Dermis microvascular lymphatic vessel endothelial cell (primary cell): ENCODE measurements at places on chromosomes 1 and 21.

DNA sequence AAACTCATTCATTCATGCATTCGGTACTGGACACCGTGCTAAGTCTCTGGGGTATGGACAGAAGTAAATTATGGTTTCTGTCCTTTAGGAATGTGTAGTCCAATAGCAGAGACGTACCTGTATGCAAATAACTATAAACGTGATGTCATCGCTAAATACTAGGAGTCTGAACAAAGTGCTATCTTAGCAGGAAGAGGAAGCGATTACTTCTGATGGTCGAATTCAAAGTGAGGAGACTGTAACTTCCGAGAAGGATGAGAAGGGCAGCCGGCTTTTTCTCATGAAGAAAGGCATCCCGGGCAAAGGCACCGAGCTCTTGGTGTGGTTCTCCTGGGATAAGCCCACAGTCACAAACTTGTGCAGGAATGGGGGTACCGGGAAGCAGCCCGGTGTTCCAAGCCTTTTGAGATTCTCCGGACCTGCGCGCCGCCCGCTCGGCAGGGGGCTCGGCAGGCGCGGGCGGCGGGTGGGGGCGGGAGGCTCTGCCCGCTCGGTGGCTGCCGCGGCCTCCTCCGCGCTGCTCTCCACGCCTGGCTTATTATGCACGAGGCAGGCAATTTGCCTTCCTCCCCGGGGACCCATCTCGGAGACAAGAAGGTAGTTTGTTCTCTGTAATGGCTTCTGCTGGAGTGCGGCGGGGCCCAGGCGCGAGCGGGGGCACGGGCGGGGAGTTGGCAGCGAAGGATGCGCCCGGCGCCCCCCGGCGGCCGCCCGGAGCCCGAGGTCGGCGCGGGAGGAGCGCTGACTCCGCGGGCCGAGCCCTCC, 67.5 kb upstream of the CD1D start:
- peak; percentile 42 for DNase-seq

GRCh38 chr1:17957588-17958267, 149.9 kb upstream of the IGSF21 start:
- DNase-seq, result no peak

DNA sequence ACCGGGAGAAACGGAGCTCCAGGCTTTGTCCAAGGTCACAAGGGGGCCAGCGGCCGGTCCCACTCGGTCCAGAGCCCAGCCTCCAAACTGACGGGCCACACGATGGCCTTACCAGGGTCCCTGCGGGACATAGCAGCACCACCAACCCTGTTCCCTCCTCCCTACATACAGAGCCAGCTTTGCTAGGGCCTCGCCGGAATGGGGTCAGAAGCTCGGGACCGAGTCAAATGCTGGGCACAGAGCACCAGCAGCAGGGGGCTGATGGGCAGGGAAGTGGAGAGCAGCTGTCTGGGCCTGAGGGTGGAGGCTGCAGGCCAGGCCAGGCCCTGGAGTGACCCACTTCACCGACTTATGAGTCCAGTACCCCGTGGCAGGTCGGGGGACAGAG, 14.9 kb upstream of the TTC39A start:
- DNase-seq, result no peak

DNA sequence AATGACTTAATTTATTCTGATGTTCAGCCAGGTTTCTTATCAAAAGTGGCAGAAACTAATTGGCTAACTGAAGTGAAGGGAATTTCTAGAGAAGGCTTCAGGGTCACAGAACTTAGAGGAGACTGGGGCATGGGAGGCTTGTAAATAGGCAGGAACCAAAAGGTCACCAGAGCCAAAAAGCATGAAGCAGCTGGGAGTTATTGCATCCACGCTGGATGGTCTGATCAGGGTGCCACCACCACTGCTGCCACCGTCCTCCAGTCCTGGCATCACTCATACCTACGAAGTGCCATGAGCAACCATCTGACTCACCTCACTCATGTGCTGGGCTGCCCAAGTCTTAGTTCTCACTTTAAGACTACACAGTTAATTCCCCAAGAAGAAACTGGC, 82.5 kb upstream of the DPH5 start:
- DNase-seq, result no peak

DNA sequence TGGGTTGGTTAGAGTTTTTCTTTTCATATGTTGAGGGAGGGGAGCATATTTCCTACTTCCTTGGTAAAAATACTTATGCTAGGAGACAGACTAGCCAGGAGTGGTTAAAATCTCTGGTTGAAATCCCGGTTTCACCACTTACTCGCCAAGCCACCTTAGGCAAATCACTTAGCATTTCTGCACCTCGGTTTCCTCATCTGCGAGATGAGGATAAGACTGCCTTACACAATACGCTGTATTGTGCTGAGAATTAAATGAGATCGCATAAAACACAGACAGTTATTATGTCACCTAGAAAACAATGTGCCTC, 1.4 kb downstream of the IFFO2 start:
- DNase-seq, result no peak

GRCh38 chr1:41659159-41659495, 174.6 kb upstream of the EDN2 start:
- no peak for DNase-seq

- DNase-seq, result no peak
Measured at GRCh38 chr1:78277253-78277652, 213.5 kb upstream of the PTGFR start.

DNA sequence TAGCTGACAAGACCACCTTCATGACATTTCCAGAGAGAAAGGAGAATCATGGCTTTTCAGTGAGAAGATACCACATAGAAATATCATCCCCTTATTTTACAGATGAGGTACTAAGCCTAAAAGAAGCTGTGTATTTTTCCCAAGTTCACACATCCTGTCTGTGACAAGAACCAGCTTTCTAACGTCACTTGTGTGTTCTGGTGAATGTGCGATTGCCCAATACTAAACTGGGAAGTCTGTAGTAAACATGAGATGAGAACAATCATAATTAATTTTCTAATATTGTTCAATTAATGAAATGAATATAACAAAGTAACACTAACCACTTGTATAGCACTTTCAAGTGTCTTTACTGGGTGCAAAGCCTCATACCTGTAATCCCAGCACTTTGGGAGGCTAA, 46.0 kb downstream of the PTGER3 start:
- no peak for DNase-seq

DNA sequence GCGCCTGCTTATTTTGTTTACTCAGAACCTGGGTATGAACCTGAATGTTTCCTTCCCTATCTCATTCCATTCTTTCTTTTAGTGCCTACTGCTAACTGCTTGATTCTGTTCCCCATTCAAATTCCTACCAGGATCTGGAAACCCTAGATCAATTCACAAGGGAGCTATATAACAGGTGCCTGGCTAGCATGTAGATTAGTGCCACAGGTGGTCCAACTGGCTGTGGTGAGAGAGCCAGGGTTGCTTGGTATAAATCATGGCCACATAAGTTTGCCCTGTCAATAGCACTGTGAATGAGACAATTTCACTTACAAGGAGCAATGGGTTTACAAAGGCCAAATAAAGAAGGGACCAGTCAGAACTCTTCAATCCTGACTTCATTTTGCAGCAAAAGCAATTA, 6.6 kb upstream of the PRPF38B start:
- DNase-seq, result no peak

- DNase-seq, result no peak
Measured at GRCh38 chr1:202110977-202111376, 11.7 kb upstream of the GPR37L1 start.

GRCh38 chr1:53413175-53414001, 45.8 kb upstream of the DMRTB1 start:
- DNase-seq, result peak; percentile 7

GRCh38 chr1:76254104-76255030, 179.8 kb downstream of the ST6GALNAC3 start:
- DNase-seq, result peak; percentile 99

GRCh38 chr1:30610917-30611316, 112.5 kb downstream of the MATN1 start:
- no peak for DNase-seq

GRCh38 chr21:41827951-41828883, 50.9 kb downstream of the PRDM15 start:
- DNase-seq, result no peak

DNA sequence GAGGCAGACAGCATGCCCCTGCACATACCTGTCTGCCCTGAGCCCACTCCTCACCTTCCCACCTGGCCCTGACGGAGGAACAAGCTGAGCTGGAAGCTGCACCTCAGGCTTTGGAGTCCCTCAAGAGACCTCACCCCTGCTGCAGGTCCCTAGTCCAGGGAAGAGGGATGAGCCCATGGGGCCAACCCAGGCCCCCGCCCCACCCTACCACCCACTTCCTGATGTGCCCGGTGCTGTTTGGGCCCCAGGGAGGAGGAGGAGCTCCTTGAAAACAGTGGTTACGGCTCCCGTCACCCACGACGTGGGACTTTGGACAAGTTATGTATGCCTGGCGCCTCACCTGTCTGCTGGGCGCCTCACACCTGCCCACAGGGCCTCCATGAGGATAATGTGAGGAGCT, 250.2 kb downstream of the NPHP4 start:
- no peak for DNase-seq
